ENCODE measurements at places on chromosomes 3 and 15.

DNA sequence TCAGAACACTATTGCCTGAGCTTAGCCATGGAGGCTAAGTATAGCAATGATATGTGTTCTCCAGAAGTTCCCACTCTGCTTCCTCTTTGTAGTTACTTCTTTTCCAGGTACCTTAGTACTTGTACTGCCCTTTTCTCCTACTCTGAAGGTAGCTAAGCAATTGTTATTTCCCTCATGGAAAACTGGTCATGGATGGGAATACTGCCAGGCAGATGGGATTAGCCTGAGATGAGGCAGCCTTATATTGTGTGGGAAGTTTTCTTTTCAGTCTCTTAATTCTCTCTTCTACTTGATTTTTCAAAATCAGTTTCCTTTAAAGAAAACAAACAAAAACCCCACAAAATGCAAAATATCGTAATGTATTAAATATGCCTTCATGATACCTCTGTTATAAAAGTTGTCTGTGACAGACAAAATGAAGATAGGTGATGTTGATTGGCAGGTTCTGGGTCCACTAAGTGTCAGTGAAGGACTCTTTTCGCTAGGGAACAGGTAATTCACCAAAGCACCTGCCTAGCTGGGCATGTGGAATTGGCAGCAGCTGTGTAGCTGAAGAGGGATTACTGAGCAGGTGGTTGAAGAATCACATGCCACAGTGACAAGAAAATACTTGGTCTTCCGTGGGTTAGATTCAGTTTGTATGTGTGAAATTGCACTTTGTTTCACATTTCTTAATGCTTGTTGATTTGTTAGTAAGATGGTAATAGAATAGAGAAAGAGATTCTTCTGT is 4.1 kb downstream of the ZNF609 start:
- DNase-seq = no peak

DNA sequence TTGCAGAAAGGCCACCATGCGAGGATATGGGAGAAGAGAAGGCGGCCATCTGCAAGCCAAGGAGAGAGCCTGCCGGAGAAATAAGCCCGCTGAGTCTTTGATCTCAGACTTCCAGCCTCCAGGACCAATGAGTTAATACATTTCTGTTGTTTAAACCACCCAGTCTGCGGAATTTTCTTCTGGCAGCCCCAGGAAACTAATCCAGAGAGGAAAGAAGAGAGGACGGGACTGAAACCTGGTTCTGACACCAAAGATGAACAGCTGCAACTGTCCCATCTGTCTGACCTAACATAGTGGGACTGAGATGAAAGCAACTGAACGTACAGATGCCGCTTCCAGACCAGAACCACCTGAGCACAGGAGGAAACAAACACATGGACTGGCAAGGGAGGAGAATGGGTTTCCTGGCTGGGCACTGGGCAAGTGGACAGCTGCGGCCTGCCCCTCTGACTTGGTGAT is 32.3 kb downstream of the VGLL4 start:
- DNase-seq = no peak

DNA sequence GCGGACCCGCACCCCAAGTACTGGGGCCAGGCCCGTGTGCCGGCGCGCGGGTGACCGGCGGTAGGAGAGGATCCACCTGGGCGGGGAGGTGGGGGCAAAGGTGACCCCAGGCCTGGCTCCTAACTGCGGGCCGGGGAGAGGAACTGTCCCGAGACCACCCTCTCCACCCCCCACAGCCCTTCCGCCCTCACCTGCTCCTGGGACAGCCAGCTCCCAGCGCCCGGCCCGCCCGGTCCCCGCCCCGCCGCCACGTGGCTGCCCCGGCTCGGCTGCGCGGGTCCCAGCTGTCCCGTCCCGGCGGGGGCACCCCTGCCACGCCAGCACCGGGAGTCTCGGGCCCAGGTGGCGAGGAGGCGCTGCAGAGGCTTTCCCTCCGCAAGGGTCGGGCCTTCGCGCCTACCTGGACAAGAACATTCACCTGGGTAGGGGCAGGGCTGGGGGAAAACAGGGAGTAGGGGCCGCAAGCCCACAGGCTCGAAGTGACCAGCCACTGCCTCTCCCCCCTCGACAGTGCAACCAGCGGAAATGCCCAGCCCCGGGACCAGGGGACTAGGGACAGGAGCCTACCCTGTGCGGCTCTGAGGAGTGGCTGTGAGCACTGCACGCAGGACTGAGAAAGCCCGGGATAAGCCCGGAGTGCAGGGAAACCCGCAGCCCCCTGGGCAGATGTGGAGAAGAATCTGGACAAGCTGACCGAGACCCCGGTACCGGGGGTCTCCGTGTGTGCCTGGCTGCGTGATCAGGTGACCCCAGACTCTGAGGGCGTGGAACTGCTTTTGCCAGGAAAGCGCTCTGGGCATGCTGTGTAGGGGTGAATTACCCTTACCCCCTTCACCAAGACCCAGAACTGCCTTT is at the start of gene SLC12A8:
TSS of gene SLC12A8 (minus strand) at position 240 of the 855 bp plus-strand sequence. CDS start 1,399 bp downstream, outside the sequence.
- DNase-seq = no peak

DNA sequence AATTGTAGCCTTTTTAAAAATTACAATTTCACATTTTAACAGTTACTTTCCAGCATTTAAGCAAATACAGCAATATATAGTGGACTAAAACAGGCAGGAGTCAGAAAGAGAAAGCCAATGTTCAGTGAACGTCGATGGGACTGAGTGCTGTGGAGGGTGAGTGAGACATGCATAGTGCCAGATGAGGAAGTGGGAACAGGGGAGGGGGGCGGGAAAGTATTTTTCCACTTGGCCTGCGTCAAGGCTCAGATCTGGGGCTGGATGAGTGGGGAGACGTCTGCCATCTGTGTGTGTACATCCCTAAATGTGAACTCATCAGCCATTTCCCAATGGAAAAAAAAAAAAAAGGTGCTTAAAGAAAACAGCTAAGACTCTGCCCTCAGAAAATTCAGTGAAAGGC is 19.2 kb upstream of the RAD18 start:
- DNase-seq = no peak

DNA sequence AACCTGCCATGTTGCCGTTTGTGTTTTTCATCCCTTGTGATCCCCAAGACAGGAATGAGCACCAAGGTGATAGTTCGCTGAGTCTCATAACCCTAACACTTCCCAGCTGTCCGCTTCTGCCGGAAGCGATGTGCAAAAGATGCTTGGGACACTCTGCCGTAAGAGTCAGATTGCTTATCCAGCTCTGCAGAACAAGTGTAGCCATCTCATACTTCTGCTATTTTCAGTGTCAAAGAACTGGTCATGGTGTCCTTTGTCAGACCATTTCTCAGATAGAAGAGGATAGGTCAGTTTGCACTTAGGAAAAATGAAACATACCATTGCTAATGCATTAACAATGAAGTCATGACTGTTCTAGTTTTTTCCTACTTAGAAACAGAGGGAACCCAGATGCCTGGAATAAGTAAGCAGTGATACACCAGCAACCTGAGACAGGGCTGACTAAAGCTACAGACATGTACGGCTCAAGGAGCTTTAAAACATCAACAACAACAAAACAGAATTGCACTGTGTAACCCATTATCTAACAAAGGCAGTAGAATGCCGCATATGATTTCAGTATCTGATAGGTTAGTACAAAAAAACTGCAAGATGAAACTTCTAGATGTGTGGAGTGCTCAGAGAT is 134.0 kb upstream of the IL12A start:
- DNase-seq = no peak

GRCh38 chr15:78988361-78988911 is 43.6 kb upstream of the CTSH start:
- peak; percentile 85 for DNase-seq

GRCh38 chr3:187979564-187979963 is 174.4 kb upstream of the LPP start:
- DNase-seq = no peak

DNA sequence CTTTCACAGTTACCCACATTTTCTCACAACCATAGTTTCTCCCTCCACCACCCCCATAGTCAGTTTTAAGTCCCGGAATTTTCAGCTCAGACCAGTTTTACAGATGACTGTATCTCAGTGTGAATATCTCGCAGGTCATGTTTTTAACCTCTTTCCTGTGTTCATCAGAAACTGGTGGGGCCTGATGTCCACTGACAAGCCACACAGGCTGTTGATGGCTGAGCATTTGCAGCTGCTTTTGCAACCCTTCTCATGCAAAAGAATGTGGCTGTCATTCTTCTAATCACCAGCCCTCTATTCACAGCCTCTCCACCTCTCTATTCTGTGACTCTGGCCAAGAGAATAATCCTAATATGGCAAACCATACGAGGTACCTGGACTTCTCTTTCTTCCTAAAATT is 8.5 kb downstream of the GYG1 start:
- no peak for DNase-seq

GRCh38 chr3:188974856-188975599 is 196.7 kb upstream of the TPRG1 start:
- no peak for DNase-seq

DNA sequence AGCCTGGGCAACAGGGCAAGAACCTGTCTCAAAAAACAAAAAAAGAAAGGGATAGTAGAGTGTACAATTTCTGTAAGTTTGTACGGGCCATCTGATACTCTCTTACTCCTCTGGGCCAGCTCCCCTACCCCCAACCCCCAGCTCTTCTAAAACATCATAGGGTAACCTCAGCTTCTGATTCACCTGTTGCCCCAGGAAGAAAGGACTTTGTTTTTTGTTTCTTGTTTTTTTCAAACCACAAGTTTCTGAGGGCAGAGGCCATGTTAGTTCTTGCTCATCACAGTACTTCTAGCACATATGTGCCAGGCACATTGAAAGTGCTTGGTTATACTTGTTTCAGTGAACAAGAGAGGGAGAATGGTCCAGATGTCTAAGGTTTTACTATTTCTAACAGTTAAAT is 20.2 kb downstream of the ATOSA start:
- DNase-seq = no peak

DNA sequence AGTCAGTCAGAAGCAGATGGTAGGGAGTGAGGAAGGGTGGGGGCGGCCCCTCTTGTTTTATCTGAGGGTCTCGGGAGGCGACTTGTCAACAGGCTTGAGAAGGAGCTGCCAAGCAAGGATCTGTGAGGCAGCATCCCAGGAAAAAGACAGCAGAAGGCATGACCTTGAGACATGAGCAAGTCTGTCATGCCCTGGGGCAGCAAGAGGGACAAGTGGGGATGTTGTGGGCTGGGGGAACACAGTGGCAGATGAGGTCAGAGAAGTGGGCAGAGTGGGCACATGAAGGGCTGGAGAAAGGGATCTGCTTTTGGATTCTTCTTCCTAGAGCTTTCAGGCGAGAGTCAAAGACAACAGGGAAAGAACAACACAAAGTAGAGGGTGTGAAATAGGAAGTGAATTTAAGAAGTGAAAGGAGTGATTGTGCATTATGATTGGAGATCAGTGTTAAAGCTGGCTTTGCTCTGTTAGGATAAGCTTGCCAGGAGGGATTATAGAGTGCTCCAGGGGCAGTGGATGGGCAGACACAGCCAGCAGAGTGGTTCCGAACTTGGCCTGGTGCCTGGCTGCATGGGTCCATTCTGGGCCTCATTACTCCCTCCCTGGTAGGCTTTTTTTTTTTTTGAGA is 73.3 kb downstream of the USP13 start:
- DNase-seq = no peak

DNA sequence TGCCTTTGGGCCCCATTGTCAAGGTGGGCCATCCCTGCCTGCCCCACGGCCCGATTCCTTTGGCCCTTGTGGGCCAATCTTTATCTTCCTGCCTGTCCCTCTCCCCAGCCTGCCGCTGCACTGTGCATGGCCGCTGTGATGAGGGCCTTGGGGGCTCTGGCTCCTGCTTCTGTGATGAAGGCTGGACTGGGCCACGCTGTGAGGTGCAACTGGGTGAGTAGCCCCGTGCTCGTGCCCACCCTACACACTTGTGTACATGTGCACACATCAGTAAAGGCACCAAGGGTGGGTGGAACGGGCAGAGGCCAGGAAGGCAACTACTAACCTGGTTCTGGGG is 12.2 kb downstream of the NT5DC2 start:
- no peak for DNase-seq

DNA sequence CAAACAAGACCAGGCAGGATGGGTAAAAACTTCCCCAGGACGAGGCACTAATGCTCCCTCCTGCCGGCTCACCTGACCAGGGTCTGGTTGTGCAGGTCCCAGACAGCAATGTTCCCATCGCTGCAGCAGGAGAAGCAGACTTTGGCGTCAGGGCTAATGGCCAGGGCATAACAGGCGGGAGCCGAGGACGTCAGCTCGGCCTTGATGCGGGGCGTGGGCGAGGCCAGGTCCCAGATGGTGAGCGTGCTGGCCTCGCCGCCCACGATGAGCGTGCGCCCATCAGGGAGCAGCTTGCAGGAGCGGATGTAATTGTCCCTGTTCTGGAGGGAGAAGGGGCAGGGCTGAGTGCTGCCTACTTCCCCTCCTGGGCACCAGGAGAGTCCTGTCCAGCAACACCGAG is 43.4 kb downstream of the TLE3 start:
- no peak for DNase-seq

- DNase-seq = peak; percentile 19
Measured at GRCh38 chr15:91561371-91562100, 292.0 kb upstream of the SLCO3A1 start.

GRCh38 chr3:89264037-89264560 is 156.7 kb downstream of the EPHA3 start:
- no peak for DNase-seq

DNA sequence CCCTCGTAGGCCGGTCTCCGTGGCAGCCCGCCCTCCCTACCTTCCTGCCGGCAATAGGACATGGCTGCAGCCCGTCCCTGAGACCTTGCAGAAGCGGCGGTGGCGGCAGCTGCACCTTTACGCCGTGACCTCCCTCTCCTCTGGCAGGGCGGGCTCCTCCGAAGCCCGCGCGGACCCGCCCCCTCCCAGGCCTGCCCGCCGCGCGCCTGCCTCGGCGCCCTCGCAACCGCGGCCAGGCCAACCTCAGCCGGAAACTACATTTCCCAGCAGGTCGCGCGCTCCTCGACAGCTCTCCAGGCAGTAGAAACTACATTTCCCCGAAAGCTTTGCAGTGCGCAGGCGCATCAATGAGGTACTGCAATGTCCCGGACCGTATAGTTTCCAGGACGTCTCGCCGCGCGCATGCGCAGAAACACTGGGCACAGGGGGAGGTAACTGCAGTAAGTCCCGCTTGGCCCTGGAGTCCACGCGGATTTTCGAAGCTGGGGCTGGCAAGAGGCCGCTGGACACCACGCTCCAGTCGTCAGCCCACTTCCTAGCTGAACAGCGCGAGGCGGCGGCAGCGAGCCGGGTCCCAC is at the start of the genes CHCHD4 and TMEM43:
TSS of gene CHCHD4 (minus strand) at position 256 of the 578 bp plus-strand sequence. CDS start at position 62, 194 bp downstream.
TSS of gene TMEM43 (plus strand) at position 438 of the 578 bp plus-strand sequence. CDS start 142 bp downstream, outside the sequence.
- peak; percentile 100 for DNase-seq

- DNase-seq = no peak
Measured at GRCh38 chr3:126216416-126216815, 36.0 kb upstream of the ALDH1L1 start.
